Hematopoietic multipotent progenitor cell treated with erythropoietin and hydrocortisone succinate and interleukin-3 and kit ligand, for 15 days (in vitro differentiated cells): ENCODE measurements at places on chromosomes 16 and 17.

- DNase-seq: no peak
Observed at GRCh38 chr17:7840441-7840840, 6.4 kb downstream of the KDM6B start.

GRCh38 chr16:88763502-88764053 lies 21.4 kb downstream of the PIEZO1 start:
- no peak for DNase-seq

GRCh38 chr17:28115046-28115445 lies 72.6 kb downstream of the NLK start:
- DNase-seq: no peak

DNA sequence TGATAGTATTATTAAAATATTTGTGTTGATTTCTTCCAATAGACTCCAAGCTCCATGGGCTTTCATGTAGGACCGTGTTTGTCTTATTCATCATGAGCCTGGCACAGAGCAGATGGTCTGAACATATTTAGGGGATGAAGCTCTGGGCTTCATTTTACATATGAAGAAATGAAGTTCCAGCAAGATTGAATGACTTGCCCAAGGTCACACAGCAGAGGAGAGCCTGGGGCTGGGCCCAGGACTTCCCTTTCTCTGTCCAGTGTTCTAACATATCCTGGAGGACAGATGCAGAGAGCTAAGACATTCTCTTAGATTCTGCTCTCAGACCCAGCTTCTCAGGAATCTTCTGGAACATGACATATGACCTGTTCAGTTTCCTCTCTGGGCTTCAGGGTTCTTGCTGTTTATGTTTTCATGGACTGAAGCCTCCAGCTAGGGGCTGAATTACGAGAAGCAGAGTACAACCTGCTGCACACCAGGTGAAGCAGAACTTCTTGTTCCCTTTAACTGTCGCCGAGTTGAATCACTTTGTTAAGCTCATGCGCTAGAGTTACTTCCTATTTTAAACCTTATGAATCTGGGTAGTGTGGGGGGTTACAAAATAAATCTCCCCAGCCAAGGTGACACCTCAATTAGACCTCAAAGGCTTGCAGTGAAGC lies 53.6 kb downstream of the GPRC5B start:
- no peak for DNase-seq

- peak; percentile 84 for DNase-seq
Observed at GRCh38 chr16:68704232-68704867, 32.7 kb upstream of the CDH1 start.

DNA sequence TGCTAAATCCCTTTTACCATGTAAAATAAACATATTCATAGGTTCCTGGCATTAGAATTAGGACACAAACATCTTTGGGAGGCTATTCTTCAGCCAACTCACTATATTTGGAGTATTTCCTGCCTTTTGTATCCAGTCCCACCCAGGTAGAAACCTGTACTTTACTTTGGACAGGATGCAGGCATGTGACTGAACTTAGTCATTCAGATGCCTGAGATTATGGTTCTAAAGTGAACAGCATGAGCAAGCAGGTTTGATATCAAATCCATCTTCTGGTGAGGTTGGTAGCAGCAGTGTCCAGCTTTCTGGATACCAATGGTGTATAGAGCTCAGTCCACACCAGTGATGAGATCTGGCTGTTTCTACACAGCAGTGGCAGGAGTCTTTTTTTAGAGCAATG lies 20.2 kb downstream of the CA10 start:
- DNase-seq: no peak

DNA sequence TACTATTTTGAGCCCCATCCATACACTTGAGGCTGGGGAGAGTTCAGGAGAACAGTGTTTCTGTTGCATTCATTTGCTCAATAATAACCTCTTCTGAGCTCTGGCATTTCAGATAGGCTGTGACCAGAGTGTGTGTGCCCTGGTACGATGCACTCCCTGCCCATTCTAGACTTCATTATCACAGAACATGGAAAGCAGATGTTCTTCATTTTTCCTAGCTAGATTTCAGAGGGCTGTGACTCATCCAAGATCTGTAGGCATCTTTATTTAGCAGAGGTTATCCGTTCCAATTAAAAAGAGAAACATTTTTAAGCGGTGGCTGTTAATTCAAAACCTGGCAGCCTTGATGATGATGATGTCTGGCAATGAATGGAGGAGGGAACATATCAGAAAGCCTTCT lies 228.8 kb upstream of the EEF2KMT start:
- no peak for DNase-seq

GRCh38 chr16:53911513-53911912 lies 207.6 kb downstream of the FTO start:
- DNase-seq: no peak

GRCh38 chr17:81412490-81413093 lies 17.3 kb downstream of the BAHCC1 start:
- no peak for DNase-seq

DNA sequence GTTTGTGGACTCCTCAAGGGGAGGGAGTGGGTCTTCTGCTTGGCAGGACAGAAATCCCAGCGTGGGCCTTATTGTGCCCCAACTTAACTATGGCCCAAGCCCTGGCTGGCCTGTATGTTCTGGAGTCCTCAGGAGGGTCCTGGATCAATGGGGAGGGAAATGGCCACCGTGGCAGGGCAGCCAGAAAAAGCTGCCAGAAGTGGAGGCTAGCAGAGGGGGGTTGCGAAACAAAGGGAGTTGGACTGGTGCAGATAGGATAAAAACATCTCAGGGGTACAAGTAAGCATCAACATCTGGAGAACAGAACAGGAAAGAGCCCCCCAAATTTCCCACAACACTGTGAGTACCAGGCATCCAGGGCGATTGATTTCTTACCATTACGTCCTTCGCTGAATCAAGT lies 3.7 kb upstream of the CACNG1 start:
- no peak for DNase-seq

- DNase-seq: peak; percentile 33
Observed at GRCh38 chr16:57795431-57795878, 6.8 kb downstream of the KIFC3 start.

- DNase-seq: no peak
Observed at GRCh38 chr17:6823011-6823442, 8.5 kb downstream of the TEKT1 start.

- no peak for DNase-seq
Observed at GRCh38 chr17:56629531-56630075, 36.1 kb downstream of the NOG start.

DNA sequence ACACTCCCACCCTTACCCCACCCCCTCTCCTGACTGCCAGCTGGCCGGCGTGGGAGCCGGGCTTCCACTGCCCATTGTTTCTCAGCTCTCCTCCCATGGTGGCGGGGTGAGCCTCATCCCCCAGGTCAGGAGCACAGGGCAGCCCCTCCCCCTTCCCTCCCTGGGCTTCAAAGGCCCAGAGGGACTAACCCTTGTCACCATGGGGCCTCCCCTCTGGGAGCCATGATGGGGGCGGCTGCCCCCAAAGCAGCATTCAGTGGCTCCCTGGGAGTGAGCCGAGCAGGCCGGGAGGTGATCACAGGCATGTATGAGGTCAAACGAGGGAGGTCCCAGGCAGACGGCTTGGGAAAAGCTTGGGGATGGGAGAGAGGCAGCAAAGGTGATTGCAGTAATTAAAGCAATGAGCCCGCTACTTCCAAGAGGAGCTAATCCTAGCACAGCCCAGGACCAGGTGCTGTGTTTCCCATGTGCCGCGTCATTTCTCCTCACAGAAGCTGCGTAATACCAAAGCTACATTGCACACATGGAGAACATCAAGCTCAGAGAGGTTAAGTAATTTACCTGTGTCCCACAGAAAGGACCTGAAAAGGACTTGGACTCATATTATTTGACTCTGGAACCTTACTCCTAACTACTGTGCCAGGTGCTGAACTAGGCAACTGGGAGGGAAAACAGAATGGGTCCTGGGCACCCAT lies 24.5 kb downstream of the CDK5RAP3 start:
- no peak for DNase-seq

DNA sequence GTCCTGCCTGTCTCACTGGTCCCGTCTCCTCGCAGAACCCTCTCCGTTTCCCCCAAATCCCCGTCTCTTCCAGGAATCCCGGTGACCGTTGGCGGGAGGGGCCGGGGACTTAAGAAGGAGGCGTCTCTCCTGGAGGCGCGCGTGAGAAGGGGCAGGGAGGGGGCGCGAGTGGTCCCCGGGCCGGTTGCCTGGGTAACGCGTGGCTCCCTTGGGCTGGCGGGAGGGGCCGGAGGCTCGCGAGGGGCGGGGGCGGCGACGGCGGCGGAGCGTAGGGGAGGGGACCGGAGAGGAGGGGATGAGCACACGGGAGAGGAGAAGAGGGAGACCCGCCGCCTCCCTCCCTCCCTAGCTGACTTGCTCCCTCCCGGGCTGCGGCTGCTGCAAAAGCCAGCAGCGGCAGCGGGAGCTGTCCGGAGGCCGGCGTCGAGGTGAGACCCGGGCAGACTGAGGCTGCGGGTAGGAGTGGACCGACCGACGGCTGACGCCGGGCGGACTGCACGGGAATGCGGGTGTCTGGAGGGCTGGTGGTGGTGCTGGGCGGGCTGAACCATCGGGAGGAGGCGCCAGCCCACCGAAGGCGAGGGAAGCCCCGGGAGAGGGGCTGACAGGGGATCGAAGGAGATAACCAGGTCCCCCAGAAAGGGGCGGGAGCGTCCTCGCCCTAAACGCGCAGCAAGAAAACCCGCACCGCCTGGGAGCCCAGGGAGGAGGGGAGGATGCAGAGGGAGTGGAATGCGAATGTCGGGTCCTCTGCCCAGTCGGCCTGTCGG lies at the start of gene PRRT2:
TSS of gene PRRT2 (plus strand) at position 298 of the 770 bp plus-strand sequence. CDS start 862 bp downstream, outside the sequence.
- no peak for DNase-seq

- no peak for DNase-seq
Observed at GRCh38 chr16:27303256-27304100, 10.3 kb upstream of the IL4R start.
